GM04503 (cell line): ENCODE measurements at places on chromosomes 2 and 18.
A peak's percentile ranks its signal among the peaks of the same experiment; 100 is the strongest.

- no peak for DNase-seq
These were observed 76.8 kb downstream of the DYSF start for GRCh38 chr2:71530211-71530610.

- DNase-seq: no peak
These were observed 14.6 kb upstream of the PPP1R1C start for GRCh38 chr2:181971032-181971431.

DNA sequence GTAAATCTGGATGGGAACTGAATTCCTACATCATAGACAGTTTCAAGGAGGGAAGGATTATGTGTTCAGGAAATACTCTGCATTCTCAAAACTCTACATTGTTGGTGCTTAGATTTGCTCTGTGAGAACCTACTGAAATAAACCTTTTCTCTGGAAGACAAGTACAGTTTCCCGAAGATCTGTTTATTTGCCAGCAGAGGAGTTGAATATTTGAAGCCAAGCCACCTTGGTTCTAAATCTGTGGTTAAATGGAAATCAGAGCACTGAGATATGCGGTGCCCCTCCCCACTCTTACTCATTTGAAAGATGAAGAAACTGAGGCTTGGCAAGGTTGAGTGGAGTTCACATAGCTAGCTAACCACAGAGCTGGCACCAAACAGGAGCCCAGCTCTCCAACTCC lies 146.3 kb upstream of the CTAGE1 start:
- no peak for DNase-seq

DNA sequence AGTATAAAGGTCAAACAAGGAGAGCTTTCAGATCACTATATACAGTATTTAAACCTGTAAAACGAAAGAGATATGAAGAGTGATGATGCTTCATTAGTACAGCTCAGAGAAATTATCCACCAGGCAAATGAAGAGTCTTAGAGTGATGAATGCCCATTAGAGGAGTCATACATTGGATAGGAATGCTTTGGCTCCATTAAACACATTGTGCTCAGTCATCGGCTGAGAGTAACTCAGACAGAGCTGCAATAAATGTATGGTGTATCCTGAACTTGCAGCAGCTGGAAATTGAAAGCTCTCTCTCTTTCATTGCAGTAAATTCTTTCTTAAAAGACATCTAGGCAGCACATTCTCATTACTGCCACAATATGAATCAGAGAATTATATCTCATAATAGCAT lies 340.8 kb upstream of the SPHKAP start:
- DNase-seq: peak; percentile 27

- DNase-seq: no peak
These were observed 78.1 kb downstream of the SCG2 start for GRCh38 chr2:223524066-223524465.

DNA sequence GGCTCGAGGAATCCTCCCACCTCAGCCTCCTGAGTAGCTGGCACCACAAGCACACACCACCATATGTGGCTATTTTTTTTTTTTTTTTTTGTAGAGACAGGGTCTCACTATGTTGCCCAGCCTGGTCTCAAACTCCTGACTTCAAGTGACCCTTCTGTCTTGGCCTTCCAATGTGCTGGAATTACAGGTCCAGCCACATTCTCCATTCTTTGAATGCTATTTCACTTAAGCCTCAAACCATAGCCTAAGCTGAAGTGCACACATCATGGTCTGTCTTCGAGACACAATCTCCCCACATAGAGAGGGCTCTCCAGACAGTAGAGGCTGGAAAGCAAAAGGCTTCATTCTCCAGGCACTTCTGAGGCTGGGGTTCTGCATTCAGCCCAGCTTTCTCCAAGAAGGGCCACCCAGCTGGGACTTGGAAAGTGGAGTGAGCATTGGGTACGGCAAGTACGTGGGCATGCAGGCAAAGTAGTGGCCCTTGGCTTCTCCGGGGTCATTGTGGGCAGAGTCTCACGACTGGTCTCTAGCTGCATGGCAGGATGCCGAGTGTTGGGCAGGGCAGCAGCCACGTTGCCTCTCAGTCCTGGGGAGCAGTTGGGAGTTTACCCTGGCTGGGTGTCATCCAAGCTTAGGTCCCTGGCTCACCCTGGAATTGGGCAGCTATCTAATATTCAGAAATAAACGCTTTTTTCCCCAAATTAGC lies 78.2 kb upstream of the SMAD7 start:
- DNase-seq: no peak

DNA sequence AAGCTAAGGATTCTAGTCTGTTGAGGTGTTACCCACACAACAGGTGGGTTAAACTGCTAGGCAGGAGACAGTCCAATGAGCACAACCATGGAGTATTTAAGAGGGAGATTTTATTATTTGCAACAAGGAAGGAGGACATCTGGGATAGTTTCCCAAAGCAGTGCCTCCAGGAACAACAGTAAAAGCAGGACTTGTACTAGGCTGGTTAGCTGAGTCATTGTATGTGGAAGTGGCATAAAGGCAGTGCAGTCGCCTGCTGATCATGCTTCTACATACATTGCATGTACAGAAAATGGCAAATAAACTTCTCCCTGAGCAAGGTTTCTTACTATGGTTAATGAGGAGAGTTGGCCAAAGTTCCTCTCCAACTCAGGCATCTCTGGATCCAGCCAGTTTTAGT lies 46.1 kb upstream of the CYTIP start:
- DNase-seq: no peak

DNA sequence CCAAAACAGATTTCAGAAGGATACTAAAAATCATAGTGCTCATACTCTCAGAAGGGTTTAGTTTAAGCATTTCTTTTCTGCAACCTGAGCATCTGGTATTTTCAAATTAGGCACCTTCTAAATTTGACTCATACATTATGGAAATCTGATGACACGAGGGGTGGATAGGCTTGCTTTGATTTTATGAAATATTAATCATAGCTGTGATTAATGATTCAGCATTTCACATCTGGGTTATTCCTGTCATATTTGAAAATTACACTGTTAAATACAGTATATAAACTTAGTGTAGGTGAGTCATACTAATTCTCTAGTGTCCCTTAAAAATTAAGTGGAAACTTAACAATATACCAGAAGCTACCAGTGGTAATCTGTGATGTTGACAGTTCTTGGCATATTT lies 47.7 kb downstream of the MRPS9 start:
- no peak for DNase-seq

DNA sequence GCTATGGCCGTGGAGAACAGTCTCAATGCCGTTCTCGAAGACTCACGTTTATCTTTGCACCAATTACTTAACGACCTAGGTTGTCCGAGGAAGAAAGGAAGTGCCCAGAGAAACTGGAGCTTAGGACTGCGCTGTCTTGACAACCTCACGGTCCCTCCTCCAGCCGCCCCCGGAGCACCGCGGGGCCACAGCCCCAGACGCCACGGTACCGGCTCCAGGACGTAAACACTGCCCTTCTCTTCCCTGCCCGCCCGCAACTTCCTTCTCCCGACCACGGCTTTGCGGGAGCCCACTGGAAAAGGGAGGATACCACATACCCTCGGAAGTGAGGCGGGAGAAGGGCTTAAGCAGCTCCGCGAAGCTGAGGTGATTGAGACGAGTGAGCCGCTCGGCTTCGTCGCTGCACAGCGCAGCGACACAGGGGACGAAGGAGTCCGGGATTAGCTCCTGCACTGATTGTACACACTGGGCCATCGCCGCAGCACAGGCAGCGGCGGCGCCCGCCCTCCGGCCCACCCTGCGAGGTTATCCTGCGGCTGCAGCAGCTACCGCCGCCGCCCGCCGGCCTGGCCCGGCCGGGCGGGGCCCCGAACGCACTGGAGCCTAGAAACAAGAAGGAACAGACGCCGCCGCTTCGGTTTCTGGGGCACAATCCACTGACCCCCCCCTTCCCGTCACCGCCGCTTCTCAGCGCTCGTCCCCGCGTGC lies 483 bp downstream of the TRAPPC8 start:
- DNase-seq: peak; percentile 24

GRCh38 chr2:24329700-24330099 lies 30.6 kb downstream of the ITSN2 start:
- DNase-seq: no peak
